Esophagus muscularis mucosa (tissue), 4 donors: ENCODE measurements at places on chromosomes 11 and 22. TPM values are rescaled to one million over a fixed set of nuclear protein-coding genes. Genes with fewer than 3 reads are reported as not detected.

- DNase-seq: no peak
Measured at GRCh38 chr11:15923183-15923582, 433.2 kb downstream of the SOX6 start.

DNA sequence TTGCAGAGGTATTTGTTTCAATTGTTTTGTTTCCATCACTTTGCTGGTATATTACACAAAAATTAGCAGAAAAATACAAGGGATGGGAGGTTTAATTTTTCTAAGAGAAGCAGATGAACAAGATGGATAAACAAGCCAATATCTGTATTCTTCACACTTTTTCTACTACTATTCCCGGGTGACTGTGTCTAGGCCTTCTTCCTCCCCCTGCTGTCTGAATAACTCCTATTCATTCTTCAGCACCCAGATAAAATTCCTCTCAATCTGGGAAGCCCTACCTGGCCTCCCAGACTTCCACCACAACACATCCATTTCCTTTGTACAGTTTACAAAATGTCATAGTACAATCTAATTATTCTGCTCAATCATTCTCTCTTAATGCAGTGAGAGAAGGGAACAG is 666.6 kb upstream of the TENM4 start:
- no peak for DNase-seq

DNA sequence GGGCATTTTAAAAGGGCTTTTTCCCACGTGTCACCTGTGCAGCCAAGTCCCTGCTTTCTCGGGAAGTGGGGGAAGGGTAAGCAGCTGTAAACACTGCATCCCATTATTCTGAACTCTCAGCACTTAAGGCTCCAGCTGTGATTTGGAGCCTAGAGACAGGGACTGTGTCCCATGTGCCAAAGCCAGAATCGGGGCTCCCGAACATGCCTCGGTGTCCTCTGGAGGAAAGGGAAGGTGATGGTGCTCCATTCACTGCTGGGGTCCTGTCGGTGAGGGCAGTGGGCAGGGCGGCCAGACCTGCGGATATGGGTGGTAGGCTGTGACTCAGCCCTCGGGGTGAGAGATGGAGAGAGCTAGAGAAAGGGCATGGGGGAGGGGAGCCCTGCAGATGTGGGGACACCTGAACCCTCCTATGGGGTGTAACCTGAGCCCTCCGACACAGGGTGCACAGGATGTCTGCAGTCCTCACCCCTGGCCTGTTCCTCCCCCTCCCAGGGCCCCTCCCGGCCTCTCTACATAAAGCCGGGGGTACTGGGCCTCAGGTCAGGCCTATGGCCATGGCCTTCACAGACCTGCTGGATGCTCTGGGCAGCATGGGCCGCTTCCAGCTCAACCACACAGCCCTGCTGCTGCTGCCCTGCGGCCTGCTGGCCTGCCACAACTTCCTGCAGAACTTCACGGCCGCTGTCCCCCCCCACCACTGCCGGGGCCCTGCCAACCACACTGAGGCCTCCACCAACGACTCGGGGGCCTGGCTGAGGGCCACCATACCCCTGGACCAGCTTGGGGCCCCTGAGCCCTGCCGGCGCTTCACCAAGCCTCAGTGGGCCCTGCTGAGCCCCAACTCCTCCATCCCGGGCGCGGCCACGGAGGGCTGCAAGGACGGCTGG is 31.8 kb downstream of the CAPN1 start:
- DNase-seq: no peak

GRCh38 chr22:19555651-19556050 is 31.4 kb upstream of the CLDN5 start:
- DNase-seq: no peak

DNA sequence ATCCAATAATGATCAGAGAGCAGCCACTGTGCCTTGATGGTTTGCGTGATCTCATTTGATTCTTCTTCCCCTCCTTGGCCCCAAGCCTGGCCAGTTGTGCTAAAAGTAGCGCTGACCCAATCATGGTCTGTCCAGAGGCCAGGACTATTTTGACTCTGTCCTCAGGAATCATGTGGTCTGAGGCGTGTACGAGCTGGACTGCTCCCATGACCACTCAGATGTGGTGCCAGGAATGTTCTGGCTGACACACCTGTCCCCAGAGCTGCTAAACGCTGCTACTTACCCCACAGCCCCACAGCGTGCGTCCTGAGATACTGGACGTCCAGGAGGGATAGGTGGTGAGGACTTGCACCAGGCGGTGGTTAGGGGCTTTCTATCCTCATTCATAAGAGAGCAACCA is 70.5 kb downstream of the FEZ1 start:
- DNase-seq: no peak

- no peak for DNase-seq
Measured at GRCh38 chr11:83061883-83062282, 9.8 kb downstream of the RAB30 start.

- no peak for DNase-seq
Measured at GRCh38 chr22:40965936-40966725, 15.0 kb downstream of the RBX1 start.

- no peak for DNase-seq
Measured at GRCh38 chr11:120343429-120343828, 7.2 kb downstream of the ARHGEF12 start.

- no peak for DNase-seq
Measured at GRCh38 chr11:73645121-73645969, 1.0 kb upstream of the PLEKHB1 start.

C22orf31 gene
- not detected for total RNA-seq

ALX4 gene
- total RNA-seq: 0.52 TPM

MED19 gene
- total RNA-seq: 13.1 TPM

USP35 gene
- 15.4 TPM for total RNA-seq

FERMT3 gene
- total RNA-seq: 16.5 TPM

APLNR gene
- total RNA-seq: 6.3 TPM
